ENCODE measurements at places on chromosomes 6 and 20. TPM values are rescaled to one million over a fixed set of nuclear protein-coding genes. Genes with fewer than 3 reads are reported as not detected.

The RBBP8NL gene
- not detected for total RNA-seq

The PSMB8 gene
- 56.8 TPM for total RNA-seq

The SMIM28 gene
- total RNA-seq = not detected

The ADGRF4 gene
- total RNA-seq = 0.22 TPM

The TMC2 gene
- not detected for total RNA-seq

The LPIN3 gene
- 7.7 TPM for total RNA-seq

The CHRNA4 gene
- total RNA-seq = not detected

The EYA2 gene
- total RNA-seq = 0.57 TPM

The SMIM29 gene
- 54.1 TPM for total RNA-seq

The CLVS2 gene
- total RNA-seq = not detected

The SPACA1 gene
- total RNA-seq = not detected

The RAD21L1 gene
- 0.66 TPM for total RNA-seq

The IP6K3 gene
- 0.29 TPM for total RNA-seq

The RAB32 gene
- total RNA-seq = 64.6 TPM

The FLOT1 gene
- 107 TPM for total RNA-seq

The TEAD3 gene
- 26.9 TPM for total RNA-seq

The AVP gene
- total RNA-seq = not detected

The HTR1E gene
- not detected for total RNA-seq

The ARMH2 gene
- total RNA-seq = not detected

The BHLHE23 gene
- not detected for total RNA-seq

The OSBPL2 gene
- 34.1 TPM for total RNA-seq

The PRKN gene
- not detected for total RNA-seq

The PFDN6 gene
- total RNA-seq = 22.8 TPM

The ECT2L gene
- total RNA-seq = not detected

The BACH2 gene
- total RNA-seq = 1.3 TPM

The FAM83B gene
- total RNA-seq = 0.44 TPM

The RIPPLY2 gene
- total RNA-seq = not detected

The ANKEF1 gene
- total RNA-seq = 0.72 TPM

The CST5 gene
- total RNA-seq = not detected

The SLC17A2 gene
- total RNA-seq = not detected

The CGA gene
- not detected for total RNA-seq

Data from placental pericyte (primary cell).